ENCODE measurements at places on chromosomes 7 and 10.

DNA sequence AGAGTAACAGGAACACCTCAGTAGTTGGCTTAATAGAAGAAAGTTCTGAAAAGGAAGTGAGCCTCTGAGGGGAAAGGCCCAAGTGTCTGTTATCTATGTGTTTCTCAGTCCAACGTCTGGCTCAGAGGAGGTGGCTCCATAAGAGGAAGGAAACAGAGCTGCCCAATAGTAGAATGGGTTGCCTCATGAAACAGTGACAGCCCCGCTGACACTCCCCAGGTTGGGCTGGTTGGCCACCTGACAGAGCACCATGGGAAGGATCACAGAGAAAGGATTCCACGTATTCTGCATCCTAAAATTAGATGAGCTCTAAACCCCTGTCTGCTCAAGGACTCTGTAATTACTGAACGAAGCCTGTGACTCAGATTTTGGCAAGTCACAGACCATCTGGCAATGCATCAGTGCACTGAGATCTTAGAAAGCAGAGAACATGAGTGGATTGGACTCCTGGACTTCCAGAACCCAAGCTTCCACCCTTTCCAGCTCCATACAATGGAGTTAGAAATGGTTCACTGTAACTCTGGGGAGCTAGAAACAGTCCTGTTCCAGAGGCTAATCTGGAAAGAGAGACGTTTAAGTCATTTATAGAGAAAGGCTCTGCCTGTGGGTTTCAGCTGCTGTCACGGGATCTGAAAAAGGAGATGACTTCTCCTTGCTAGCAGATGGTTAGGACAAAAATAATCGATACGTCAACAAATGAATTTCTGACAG is 2.9 kb downstream of the PKD2L1 start:
- DNase-seq, result no peak

- no peak for DNase-seq
Measured at GRCh38 chr7:122902751-122903495, 16.7 kb upstream of the CADPS2 start.

GRCh38 chr10:34526758-34527730 is 288.1 kb downstream of the PARD3 start:
- no peak for DNase-seq

- DNase-seq, result no peak
Measured at GRCh38 chr7:83271212-83272099, 108.8 kb upstream of the PCLO start.

Data from CD4-positive, alpha-beta T cell treated with Interleukin-15 for 4 hours (primary cell).